Cerebellum (tissue), 4 donors: ENCODE measurements at places on chromosomes 6 and 20. TPM values are rescaled to one million over a fixed set of nuclear protein-coding genes. Genes with fewer than 3 reads are reported as not detected.

The CALHM5 gene
- total RNA-seq = 0.91 TPM

The ANKRD6 gene
- 44.1 TPM for total RNA-seq

The CABLES2 gene
- 5.4 TPM for total RNA-seq

The RIPOR3 gene
- total RNA-seq = 2.7 TPM

The KCNK16 gene
- not detected for total RNA-seq

The ETV7 gene
- not detected for total RNA-seq

The LTV1 gene
- total RNA-seq = 10.3 TPM

The ZNF831 gene
- total RNA-seq = not detected

The CDH4 gene
- 19.3 TPM for total RNA-seq

The NFS1 gene
- total RNA-seq = 27.2 TPM

The FLRT3 gene
- total RNA-seq = 40.5 TPM

The DACT2 gene
- total RNA-seq = 1.1 TPM

The SMLR1 gene
- not detected for total RNA-seq

The TRMT11 gene
- total RNA-seq = 33.8 TPM

The CFAP206 gene
- total RNA-seq = 6.5 TPM
